Dermis blood vessel endothelial cell (primary cell): ENCODE measurements at places on chromosomes 7 and 10. TPM values are rescaled to one million over a fixed set of nuclear protein-coding genes. Genes with fewer than 3 reads are reported as not detected.

- DNase-seq = no peak
Measured at GRCh38 chr10:69295027-69295636, 16.8 kb downstream of the HK1 start.

GRCh38 chr7:6402741-6403140 lies 45.0 kb downstream of the DAGLB start:
- no peak for DNase-seq

GRCh38 chr7:27930910-27931476 lies 191.0 kb downstream of the TAX1BP1 start:
- no peak for DNase-seq

GRCh38 chr10:108169846-108170245 lies 1005.3 kb upstream of the SORCS1 start:
- no peak for DNase-seq

- no peak for DNase-seq
Measured at GRCh38 chr10:61958311-61958710, 56.8 kb downstream of the ARID5B start.

DNA sequence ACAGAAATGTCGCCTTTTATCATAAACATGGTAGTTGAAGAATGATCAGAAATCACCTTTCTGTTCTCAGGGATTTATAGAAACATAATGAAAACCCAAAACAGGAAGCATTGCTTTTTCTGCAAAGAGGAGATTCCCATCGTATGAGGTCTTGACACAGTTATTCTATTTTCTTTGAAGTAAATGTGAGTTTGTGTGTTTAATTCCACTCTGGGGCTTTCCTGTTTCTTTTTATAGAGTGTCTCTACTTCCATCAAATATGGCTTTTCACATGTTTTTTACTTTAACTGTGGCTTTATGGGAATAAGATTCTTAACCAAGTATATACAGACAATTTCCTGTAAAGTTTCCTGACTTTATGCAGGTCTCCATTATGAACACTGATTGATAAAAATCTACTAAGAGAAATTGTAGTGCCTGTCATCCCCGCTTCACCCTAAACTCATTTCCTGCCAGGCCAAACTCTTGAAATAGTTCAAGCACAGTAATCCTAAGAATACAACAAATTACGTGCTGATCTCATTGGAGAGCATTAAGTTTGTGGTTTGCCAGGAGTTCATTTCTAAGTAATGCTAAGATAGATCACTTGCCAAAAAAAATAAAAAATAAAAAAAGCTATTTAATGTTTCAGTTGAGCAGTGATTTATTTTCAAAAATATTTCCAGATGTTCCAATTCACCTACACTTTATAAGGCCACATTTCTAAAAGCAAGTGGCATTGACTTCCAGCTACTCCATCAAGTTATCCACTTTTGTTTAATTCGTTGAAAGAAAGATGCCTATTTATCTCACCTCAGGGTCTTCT lies 52.2 kb upstream of the SEC61G start:
- peak; percentile 13 for DNase-seq

GRCh38 chr10:65805993-65806392 lies 1119.8 kb upstream of the LRRTM3 start:
- no peak for DNase-seq

GRCh38 chr7:134414109-134414508 lies 44.8 kb downstream of the AKR1B1 start:
- no peak for DNase-seq

DNA sequence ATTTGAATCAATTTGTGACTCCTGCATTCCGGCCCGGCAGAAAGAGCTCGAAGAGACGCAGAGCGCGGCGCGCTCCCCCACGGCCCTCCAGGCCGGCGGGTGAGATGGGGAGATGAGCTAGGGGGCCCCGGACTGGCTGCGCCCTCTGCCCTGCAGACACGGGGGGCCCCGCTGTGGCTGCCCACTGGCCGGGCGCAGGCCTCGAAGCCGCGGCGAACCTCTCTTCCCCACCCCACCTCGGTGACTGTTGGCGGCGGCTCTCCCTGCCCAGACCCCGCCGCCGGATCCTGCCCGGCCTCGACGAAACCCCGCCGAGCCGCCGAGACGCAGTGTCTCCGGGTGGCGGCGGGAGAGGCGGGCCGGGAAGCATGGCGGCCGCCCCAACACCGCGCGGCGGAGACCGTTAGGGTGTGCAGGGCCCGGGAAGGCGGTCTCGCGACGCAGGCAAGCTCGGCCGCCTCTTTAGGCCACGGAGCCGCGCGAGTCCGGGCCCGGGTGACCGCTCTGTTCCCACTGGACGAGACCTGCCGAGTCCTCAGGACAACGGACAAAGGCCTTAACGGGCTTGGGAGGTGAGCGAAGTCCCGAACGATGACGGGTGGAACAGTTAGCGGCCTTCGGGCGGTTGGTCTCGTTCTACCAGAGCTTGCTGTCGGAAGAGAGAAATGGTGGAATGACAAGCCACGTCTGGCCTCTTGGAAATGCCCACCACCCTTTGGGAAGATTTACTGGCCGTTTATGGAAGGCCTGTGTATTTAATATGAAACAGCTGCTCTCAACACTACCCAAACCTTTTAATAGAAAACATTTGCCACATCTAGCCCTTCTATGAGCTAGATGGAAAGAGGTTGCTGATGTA lies 24.3 kb downstream of the NUP42 start:
- DNase-seq = peak; percentile 42

- DNase-seq = no peak
Measured at GRCh38 chr7:37552030-37552429, 103.4 kb upstream of the ELMO1 start.

FAM53B gene
- total RNA-seq = 30.5 and 36.5 TPM in 2 replicates

FAM25A gene
- not detected in 2 replicates for total RNA-seq

DNA sequence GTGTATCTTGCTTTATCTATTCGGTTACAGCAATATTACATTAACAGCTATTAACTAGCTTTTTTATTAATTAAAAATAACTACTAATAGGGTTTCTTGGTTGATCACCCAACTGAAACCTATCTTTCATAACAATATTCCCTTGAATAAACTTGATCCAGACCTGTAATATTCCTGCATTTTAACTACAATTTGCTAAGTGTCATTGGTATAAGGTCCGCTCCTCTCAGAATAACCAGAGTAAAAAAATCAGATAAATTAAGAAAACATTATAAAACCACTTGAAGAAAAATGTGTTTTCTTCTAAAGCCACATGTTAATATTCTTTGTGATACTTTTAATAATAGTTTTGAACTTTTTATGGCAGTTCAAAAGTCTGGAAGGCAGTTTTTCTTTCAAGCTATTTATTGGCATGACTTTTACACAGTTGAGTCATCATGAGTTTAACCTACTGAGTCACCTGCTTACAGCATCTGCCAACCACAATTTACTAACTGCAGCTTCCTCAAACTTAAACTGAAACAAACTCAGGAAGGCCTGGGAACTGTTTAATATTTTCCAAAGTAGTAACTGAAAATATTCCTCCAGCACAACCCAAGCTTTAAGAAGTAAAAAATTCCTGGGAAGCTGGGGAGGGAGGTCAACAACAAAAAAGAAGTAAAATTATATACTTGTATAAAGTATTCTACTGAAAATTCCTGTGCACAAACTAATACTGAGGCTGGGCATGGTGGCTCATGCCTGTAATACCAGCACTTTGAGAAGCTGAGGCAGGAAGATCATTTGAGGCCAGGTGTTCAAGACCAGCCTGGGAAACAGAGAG lies 103.2 kb downstream of the NRBF2 start:
- peak; percentile 93 for DNase-seq

DNA sequence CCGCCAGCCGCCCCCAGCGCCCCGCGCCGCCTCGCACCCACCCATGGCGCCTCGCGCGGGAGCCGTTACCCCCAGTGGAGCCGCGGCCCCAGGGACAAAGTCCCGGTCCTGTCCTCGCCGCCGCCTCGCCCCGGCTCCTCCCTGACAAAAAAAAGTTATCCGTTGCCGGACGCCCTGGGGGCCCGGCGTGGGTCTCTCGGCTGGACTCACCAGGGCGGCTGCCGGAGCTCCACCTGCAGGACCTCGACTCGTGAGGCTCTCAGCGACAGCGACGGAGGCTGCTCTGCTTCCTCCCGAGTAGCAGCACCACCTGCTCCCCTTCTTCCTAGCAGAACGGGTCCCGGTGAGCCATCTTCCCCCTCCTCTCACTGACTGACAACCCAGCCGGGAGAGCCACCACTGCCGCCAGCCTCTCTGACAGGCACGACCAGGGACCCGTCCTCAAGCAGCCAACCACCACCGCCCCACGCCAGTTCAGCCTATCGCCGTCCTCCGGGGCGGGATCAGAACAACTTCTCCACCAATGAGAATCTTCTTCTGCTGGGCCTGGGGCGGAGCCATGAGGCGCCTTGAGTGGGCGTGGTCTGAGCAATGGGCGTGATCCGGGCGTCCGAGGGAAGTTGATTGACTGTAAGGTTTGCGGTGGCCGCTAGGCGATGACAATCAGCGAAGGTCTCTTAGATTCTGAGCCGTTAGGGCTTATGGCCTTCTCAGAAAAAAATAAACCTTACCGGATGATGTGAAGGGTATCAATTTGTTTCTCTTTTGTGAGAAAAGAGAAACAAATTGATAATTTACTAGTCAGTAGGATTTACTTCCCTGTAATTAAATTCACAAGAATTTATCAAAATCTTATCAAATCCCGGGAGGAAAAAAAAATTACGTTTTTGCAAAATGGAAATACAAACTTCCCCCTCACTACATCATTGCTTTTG lies at the start of gene HYCC1:
TSS of gene HYCC1 (minus strand) at position 416 of the 935 bp plus-strand sequence. CDS start 23,019 bp downstream, outside the sequence.
- peak; percentile 99 for DNase-seq

SLC18A2 gene
- total RNA-seq = 0.05 TPM in 1 of 2 replicates, not detected in the other

- DNase-seq = no peak
Measured at GRCh38 chr10:48477616-48478015, 127.3 kb downstream of the ARHGAP22 start.

CPA1 gene
- total RNA-seq = not detected in 2 replicates

NRG3 gene
- total RNA-seq = 3.2 and 7.4 TPM in 2 replicates

- DNase-seq = no peak
Measured at GRCh38 chr7:93140582-93141191, 7.5 kb downstream of the SAMD9L start.

GRCh38 chr7:1160670-1161021 lies 650 bp upstream of the ZFAND2A start:
- DNase-seq = peak; percentile 25

GRCh38 chr7:150992833-150993302 lies 2.1 kb downstream of the NOS3 start:
- DNase-seq = peak; percentile 89

GRCh38 chr7:130903358-130903974 lies 169.5 kb upstream of the KLF14 start:
- peak; percentile 90 for DNase-seq

- peak; percentile 86 for DNase-seq
Measured at GRCh38 chr10:42783181-42783549, 570 bp downstream of the BMS1 start.

GRCh38 chr10:28845009-28845682 lies 167.8 kb downstream of the BAMBI start:
- no peak for DNase-seq

DNA sequence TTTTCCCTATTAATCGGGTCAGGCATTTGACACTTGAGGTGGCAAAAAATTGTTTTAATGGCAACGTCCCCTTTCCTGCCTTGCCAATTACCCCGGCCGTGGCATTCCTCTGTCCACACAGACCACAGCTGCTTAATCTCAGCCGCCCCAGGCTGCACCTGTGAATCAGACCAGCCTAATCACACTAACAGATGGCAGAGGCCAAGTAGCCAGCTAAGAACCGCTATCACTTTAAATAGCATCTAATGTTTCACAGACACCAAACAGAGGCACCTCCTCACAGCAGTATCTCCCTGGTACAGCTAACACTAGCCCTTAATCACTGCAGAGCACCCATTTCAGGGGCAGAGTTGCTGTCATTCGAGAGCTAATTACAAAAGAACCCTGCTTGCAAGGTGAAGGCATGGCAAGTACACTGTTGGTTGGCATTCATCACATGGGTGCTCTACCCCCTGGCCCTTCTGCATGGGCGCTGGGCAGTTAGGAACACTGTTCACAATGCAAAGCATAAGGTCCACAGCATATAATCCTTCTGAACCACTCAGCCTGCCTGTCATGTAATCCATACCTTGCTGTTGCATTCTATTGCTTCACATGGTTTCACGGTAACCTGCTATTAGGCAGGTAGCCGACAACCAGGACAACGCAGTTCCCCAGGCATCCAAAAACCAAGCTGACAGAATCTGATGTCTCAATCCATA lies 38.8 kb downstream of the FGFR2 start:
- no peak for DNase-seq

EBLN1 gene
- not detected in 2 replicates for total RNA-seq

PRPS1L1 gene
- total RNA-seq = 0.14 TPM in 1 of 2 replicates, not detected in the other

C7orf57 gene
- total RNA-seq = not detected in 2 replicates

GRCh38 chr7:121909716-121910345 lies 36.9 kb downstream of the PTPRZ1 start:
- DNase-seq = no peak

DNA sequence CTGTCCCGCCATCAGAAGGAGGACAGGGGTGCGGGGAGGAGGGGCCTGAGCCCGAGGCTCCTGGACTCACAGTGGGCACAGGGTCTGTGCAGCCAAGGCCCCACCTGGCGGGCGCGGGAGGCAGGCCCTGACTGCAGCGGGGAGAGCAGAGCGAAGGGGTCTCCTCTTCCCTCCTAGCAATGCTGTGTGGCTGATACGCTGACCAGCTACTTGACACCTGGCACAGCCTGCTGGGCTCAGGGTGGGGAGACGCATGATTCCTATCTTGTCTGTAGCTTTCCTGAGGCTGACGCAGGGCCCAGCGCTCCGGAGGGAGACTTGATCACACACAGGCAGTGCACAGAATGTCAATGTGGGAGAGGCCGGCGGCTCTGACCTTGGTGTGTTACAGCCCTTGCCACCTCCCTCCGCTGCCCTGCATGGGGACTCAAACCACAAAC lies 174.9 kb downstream of the ELFN1 start:
- no peak for DNase-seq

OR9A2 gene
- total RNA-seq = not detected in 2 replicates

DNA sequence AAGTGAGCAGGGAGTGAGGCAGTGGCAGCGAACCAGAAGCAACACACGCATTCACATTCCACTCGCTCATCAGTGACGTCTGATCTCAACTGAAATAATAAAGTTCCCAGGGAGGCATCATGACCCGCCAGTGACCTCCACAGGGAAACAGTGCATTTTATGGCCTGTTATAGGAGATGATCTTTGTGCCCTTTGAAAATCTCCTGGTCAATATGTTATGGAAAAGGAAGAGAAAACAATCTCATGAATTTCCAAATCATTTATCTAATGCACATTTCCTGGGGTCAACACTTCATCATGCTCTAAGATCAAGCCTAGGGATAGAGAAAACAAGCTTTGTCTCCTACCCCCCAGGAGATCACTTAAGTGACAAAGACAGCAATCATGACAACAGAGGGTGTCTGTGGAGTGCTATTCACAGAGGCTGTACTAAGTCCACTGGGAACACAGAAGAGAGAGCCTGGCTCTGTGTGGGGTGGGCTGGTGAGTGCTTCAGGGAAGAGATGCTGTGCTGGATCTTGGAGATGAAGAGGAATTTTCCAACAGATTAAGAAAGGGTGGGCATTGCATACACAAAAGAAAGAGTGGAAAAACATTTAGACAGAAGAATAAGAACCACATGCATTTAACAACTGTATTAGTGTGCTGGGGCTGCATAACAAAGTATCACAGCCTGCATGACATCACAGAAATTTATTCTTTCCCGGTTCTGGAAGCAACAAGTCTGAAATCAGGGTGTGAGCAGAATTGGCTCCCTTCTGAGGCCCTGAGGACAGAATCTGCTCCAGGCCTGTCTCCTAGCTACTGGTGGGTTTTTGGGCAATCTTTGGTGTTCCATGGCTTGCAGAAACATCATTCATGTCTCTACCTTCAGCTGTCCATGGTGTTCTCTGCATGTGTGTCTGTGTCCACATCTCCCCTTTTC lies 613.9 kb upstream of the IGFBP3 start:
- DNase-seq = peak; percentile 77

ADRB1 gene
- 19.0 and 22.0 TPM in 2 replicates for total RNA-seq

GRCh38 chr7:4265676-4266075 lies 416.4 kb upstream of the FOXK1 start:
- DNase-seq = no peak

CEP55 gene
- total RNA-seq = 18.9 and 100 TPM in 2 replicates

- DNase-seq = no peak
Measured at GRCh38 chr10:107206833-107207232, 42.3 kb upstream of the SORCS1 start.
